ENCODE measurements at places on chromosomes 4 and X. TPM values are rescaled to one million over a fixed set of nuclear protein-coding genes. Genes with fewer than 3 reads are reported as not detected.

DNA sequence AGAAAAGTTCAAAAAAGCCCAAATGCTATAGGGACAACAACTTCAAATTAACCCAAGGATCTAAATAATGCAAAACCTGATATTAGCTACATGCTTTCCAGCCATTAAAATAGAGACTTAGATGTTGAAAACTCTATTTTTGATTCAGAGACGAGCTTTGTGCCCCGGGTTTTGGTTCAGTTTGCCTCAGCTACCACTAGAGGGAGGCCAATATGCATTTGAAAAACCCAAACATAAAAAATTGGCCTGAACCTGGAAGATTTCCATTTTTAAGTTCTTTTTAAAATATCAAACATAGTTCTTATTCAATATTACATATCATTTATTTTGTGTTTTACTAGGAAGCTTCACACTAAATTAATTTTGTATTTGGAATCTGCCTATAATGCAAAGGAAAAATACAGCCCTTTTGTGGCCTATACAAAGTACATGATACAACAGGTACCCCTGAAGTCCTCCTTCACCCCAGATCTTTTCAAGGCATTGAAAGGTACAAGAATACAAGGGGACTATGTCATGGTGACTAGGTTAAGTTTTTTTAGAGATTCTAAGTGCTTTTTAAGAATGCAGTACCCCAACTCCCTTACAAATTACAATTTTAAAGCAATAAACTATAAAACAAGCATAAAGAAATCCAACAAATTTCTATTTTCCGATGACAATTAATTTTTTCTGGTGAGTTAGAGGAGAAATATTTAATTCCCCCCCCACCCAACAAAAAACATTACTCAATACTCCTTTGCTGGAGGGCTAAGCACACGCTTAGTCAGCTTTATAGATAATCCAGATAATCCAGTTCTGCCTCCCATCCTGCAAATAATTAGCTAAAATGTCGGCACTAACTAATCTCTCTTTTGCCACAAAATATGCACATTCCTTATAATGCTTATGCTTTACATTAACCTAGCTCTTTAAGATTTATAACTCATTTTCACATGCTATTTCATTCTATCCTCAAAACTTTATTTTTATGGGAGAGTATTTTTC, 97.7 kb upstream of the PTPN13 start:
- DNase-seq = no peak

GPR34 gene
- polyA plus RNA-seq = 6.2 TPM

DNA sequence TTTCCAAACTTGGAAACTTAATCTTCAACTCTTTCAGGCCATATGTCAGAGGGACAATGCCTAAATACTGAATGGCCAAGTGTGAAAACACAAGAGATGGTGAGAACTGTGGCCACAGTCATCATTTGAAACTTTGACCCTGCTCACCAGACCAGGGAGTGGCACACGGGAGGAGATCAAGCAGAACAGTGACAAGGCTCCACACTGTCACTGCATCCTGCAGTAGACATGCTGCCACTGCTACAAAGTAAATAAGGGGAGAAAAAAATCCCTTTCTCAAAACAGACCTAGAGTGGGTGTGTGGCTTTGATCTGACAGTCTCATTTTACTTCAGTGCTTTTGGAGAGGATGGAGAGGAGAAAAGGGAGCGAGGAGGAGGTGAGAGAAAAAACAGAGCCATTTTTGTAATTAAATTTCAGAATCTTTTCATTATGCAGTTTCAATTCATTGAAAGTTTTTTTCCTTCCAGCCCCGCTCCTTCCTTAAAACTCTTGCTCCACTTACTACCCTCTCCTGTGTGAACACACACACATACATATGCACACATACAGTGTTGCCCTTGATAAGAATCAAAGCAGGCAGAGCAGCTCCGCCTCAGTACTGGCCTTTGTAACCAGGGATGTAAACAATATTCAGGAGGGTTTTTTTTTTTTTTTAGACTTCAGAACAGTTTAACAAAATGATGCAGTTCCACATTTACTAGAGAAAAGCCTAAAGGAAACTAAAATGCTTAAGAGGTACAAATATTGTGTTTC, 34.4 kb downstream of the NEXMIF start:
- no peak for DNase-seq

DNA sequence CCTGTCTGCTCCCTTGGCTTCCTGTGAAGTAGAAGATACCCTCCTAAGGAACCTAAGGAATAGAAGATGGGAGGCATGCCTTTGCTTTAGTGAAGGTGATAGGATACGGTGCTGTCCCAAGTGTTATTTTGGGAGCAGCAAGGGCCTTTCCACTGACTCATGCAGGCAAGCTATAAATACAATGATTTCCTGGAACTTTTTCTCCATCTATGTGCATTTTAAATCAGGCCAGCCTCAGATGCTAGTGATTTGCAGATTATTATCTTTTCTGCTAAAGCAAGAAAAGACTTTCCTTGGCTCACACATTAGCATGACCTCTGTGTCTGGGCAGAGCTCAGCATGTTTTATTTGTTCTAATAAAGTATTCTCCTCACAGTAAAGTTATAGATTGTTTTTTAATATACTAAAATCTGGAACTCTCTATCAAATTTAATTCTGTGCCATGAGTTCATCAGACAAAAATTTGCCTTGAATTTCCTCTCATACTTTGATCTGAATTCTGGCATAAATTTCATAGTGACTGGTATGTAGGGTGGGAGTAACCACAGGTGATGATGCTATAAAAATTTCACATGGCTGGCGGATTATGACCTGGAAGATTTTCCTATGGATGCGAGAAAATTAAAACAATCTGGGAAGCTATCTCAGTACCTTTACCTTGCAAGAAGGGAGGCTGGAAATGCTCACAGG, 131.7 kb downstream of the REPS2 start:
- DNase-seq = no peak

DNA sequence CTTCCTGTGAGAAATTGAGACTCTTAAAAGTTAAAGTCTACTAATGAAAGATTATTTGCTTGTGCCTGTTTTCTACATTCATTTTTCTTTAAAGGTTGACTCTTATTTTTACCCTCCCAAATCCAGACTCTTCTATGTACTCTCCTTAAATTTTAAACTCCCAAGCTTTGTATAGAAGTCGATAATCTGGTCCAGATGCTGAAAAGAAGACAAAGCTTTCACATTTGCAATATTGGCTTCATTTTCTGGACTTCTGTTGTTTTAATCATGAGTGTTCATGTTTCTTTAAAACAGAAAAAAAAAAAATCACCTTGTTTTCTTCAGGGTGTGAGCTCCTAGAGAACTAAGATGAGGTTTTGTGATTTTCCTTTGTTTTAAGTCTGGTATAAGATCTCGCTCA, 53.2 kb upstream of the TBC1D14 start:
- DNase-seq = no peak

- no peak for DNase-seq
Observed at GRCh38 chr4:7059662-7060061, 8.2 kb downstream of the GRPEL1 start.

All from spleen (tissue), 13 donors.